Spinal cord (tissue), 10 donors: ENCODE measurements at places on chromosomes 11 and 22. TPM values are rescaled to one million over a fixed set of nuclear protein-coding genes. Genes with fewer than 3 reads are reported as not detected.

- no peak for DNase-seq
Observed at GRCh38 chr11:121499405-121499804, 46.6 kb upstream of the SORL1-AS1 start.

- no peak for DNase-seq
Observed at GRCh38 chr11:59716051-59716450, 2.4 kb upstream of the OR10V1 start.

DNA sequence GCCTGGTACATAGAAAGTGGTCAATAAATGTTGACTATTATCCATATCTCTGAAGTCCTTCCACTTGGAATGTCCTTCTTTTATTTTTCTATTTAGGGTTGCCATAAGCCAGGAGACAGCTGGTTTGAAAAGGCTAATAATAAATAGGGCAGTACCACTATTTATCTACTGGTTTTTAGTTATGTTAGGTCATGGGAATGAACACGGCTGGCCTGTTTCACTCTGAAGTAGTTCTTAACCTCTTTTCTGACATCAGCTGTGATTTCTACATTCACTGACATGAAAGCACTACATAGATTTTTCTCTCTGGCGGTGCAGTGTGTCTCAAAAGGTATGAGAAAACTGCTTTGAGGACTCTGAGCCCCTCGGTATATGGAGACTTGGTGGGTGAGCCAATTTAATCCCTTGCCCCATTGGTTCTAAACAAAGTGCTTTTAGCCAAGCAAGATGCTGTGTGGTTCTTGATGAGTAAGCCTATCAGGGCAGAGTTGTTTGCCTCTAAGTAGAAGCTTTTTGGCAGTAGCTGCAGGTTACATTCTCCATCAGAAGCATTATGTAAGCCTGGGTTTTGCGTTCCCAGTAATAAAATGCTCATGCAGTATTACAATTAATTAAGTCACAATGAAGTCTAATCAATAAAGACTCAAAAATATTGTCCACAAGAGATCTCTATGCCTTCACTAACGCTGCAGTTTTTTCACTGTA lies 48.7 kb upstream of the APOA1 start:
- peak; percentile 84 for DNase-seq

GNAZ gene
- 77.9 TPM for polyA plus RNA-seq

- no peak for DNase-seq
Observed at GRCh38 chr11:64629796-64630562, 39.0 kb downstream of the SLC22A12 start.

- no peak for DNase-seq
Observed at GRCh38 chr22:44906999-44907644, 102.7 kb downstream of the PHF21B start.

GRCh38 chr11:126328001-126328390 lies 24.1 kb downstream of the DCPS start:
- no peak for DNase-seq

APOA5 gene
- polyA plus RNA-seq = not detected

DNA sequence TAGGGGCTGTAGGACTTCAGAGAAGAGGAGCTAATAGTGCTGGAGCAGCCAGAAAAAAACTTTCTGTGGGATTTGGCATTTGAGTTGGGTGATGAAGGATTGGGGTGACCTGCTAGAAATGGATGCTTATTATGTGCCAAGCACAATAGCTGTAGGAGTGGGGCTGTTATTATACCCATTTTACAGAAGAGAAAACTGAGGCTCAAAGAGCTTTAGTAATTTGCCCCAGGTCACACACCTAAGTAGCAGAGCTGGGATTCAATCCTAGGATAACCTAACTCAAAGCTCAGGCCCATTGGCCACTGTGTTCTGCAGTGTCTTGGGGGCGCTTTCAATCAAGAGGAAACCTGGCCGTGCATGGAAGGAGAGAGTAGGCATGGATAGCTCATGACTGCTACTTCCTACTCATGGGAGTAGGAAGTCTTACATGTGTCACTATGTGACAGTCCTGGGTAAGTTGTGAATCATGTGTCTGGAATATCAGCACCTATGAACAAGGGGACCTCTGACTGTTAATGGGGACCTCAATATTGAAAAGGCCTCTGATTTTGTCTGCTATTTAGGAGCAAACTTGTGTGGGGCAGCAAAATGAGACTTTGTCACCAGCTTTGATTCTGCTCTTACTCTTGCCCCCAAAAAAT lies 6.1 kb upstream of the ELF5 start:
- DNase-seq = no peak

APOBEC3B gene
- 2.3 TPM for polyA plus RNA-seq

DNA sequence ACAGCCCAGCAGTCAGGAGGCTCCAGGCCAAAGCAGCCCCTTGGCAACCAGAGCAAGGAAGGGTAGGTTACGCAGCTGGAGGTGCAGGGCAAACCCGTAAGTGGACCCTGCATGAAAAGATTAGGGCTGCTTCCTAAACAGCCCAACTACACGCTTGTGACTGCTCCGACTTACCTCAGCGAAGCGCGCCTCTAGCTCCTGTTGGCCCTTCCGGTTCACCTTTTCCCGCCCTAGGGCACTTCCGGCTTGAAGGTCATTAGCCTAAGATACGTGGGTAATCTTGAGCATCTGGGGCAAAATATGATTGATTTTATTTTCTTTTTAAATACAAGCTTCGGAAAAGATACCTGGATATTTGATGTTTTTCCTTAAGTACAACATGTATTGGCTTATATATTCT lies at the start of gene CCDC73:
TSS of gene CCDC73 (minus strand) at position 224 of the 400 bp plus-strand sequence. CDS start 34,419 bp downstream, outside the sequence.
- DNase-seq = no peak

DNA sequence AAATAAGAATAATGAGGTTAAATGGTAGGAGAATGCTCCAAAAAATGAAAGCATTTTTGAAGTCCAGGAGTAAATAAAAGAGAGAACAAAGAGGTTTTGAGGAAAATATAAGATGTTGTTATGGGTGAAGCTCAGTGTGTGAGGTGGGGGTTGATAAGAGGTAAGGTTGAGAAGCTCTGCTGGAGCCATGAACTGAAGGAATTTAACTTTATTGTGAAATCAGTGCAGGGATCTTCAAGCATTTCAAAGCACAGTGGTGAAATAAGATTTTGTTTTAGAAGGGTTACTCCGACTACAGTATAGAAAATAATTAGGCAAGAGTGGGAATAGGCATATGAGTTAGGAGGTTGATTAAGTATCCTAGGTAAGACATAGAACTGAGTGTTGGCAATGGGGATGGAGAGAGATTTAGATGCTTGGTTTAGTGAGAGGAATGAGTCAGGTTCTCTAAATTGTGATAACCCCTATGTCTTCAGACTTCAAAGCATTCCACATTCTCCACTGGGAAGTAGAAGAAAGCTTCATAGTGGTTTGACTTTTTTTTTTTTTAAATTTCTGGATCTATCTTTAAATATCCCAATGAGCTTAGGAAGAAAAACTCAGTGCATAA lies 403.2 kb downstream of the AASDHPPT start:
- DNase-seq = no peak

- no peak for DNase-seq
Observed at GRCh38 chr11:63042596-63042995, 27.0 kb upstream of the SLC22A8 start.

DNA sequence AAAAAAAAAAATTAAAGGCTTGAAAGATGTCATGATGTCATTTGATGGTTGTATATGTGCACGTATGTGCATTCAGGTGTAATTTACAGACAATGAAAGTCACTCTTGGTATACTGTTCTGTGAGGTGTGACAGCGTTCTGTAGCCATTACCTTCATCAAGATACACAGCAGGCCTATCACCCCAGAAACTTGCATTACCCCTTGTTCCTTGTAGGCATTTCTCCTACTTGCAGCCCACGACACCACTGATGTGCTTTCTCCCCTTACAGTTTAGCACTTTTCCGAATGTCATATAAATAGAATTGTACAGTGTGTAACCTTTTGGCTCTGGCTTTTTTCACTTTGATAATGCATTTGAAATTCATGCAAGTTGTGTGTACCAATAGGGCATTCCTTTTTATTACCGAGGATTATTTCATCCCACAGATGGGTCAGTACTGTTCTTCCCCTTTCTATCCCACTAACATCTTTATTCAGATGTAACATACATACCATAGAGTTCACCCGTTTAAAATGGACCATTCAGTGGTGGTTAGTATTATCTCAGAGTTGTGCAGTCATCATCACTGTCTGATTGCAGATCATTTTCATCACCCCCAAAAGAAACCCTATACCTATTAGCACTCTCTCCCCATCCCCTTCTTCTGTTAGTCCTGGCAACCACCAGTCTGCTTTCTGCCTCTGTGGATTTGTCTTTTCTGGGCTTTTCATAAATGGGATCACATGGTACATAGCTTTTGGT lies 30.3 kb downstream of the BCR start:
- no peak for DNase-seq

DNA sequence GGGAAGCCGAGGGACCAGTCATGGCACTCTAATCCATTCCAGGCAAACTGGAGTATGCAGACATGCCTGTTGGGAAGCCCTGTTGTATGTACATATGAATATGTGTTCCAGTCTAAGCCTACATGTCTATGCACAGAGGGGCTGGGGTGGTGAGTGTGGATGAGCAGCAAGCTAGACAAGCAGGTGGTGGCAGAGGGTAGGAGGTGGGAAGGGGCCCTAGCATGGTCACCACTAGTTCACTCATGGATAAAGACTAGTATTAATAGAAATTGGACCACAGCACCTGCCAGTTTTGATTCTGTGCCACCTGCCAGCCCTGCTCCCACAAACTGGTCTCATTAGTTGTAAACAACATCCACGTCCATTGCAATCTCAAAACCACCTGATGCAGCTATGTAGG lies 1.5 kb downstream of the THRSP start:
- DNase-seq = no peak

- no peak for DNase-seq
Observed at GRCh38 chr11:118625036-118625690, 17.7 kb downstream of the PHLDB1 start.

DNA sequence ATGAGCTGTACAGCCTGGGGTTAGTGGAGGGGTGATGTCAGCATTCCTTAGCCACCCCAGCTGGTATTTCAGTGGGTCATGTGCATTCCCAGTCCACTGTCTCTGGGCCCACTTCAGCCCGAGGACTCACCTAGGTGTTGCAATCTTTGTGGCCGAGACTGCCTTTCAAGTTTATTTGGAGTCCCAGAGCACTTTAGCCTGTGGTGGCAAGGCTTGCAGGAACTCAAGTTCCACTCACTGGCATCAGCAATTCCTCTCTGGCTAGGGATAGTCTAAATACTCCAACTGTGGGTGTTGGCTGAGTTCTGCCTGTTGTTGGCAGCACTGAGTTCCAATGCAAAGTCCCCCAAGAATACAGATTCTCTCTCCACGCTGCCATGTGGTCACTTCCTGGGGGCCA lies 191.6 kb upstream of the PGR start:
- DNase-seq = no peak

DNA sequence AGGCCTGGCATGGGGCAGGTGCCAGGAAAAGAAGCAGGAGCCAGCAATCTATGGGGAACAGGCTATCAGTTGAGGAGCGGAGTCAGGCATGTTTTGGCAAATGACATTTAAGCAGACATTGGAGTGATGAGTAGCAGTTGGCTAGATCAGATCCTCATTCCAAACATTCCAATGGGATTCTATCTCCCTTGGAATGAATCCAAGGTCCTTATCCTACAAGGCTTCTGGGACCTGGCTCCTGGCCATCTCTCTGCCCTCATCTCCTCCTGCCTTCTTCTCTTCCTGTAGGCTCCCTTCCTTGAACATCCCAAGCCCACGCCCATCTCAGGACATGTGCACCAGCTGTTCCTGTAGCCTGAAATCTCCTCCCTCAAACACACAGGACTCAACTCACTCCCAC lies 1074.5 kb downstream of the TBC1D22A start:
- no peak for DNase-seq

GRCh38 chr11:130094614-130095013 lies 24.9 kb downstream of the APLP2 start:
- no peak for DNase-seq

DNA sequence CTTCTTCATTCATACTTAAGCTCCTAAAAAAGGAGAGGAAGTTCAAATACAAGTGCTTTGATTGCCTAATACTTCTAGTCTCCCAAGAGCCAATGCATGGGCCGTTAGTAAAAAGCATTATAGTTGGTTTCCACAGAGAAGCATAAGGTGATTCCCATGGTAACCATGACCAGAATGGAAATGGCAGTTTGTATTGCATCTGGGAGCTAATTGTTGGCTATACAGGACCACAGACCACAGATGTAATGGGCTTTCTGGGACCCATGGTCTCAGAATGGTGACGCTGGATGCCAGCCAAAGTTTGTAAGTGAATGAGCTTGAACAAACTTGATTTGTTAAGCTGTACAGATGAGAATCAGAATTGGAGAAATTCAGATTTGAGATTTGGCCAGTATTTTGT lies 333.9 kb upstream of the C11orf87 start:
- no peak for DNase-seq

GRCh38 chr22:21626735-21627469 lies 2.9 kb downstream of the YDJC start:
- peak; percentile 59 for DNase-seq

IFITM10 gene
- polyA plus RNA-seq = 11.3 TPM
